ENCODE measurements at places on chromosomes 2 and 18.

DNA sequence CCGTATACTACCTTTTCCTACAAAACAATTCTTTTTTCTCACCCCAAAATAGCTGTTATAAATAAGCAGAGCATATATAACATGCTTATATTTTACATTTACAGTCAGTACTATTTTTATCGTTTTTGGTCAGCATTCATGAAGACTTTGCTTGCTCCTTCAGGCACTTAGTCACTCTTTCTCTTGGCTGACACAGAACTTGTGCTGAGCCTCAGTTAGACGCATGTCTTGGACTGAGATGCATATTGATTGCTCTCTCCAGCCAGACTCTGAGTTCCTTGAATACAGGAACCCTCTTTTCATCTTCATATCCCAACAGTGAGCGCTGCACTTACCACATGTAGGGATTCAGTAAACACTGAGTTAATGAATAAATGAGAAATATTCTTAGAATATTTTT, 158.3 kb downstream of the RTN4 start:
- DNase-seq: no peak

- DNase-seq: no peak
Measured at GRCh38 chr18:72181241-72181764, 362.8 kb downstream of the CBLN2 start.

DNA sequence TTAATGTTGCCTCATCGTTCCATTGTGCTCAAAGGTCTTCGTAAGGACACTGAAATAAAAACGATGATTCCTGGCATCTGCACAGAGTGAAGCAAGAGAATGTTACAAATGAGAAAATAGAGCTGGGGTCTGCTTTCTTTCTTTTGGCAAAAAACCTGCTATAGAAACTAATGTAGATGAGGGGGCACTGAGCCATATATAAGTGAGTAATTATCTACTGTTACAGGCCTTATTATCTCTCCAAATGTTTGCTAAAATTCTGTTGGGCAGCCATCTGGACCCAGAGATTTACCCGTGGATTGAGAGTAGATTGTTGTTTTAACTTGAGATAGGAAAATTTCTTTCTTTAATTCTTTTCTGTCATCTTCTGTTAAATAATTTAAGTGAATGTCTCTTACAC, 472.5 kb upstream of the PIK3C3 start:
- no peak for DNase-seq

GRCh38 chr2:25743132-25743830, 69.9 kb upstream of the DTNB start:
- no peak for DNase-seq

DNA sequence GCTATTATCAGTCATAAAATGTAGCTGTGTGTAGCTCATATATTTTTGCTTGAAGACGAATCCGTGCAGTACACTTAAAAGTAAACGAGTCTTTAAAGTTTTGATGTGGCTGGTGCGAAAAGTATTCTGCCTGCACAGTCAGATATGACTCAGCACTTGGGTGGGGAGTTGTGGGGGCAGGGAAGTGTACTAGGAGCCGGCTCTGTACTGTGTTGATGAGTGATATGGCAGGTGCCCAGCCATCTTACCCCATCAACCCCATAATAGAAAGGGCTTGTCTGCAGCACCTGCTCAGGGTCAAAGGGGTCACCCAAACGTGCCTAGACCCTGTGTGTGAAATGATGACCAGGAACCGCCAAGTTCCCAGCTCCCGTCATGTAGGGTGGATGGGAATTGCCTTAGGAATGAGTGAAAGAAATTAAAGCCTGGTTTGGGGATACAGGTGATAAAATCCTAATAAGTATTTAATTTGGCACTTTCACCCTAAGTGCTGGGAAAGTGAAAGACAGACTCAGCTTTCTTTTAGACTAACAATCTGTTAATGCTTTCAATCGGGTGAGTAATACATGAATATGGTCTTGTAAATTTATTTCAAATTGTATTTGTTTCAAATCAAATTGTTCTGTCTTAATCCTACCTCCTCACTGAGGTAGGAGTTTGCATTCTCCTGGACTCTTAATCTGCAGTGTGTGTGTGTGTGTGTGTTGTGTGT, 48.0 kb downstream of the BCL2L11 start:
- no peak for DNase-seq

DNA sequence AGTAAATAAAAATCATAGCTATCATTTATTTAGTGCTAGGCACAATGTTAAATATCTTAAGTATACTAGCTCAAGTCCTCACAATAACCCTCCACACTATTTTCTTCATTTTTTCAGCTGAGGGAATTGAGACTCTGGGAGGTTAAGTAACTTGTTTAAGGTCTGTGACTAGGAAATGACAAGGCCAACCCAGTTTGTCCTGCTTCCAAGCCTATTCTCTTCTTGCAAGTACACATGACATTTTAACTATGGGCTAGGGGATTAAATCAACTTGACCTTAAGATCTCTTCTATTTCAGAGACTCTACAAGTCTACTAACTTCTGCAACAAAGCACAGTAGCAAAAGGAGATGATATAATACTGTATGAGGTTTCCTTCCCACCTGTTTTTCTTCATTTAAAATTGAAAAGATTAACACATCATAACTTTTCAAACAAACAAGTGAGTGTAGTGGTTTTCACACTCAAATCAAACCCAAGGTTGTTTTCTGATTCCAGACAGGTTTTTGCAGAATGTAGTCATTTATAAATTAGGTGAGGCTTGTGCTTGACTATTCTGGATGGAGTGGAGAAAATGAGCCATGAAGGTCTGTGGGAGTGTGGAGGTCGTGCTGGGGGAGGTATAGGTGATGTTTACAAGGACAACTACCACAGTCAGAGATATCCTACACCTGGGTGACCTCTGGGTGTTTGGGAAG, 57.0 kb downstream of the CD28 start:
- no peak for DNase-seq
